ENCODE measurements at places on chromosomes 7 and 10.

GRCh38 chr10:46285300-46285699, 1.5 kb upstream of the ANTXRL start:
- DNase-seq, result no peak

- no peak for DNase-seq
These were observed 431.2 kb upstream of the IGFBP3 start for GRCh38 chr7:46352004-46352954.

GRCh38 chr10:114855776-114856543, 34.4 kb downstream of the FHIP2A start:
- no peak for DNase-seq

- DNase-seq, result no peak
These were observed 4.5 kb downstream of the BBIP1 start for GRCh38 chr10:110914431-110914830.
